PC-3 (cell line): ENCODE measurements at places on chromosomes 6 and 20. TPM values are rescaled to one million over a fixed set of nuclear protein-coding genes. Genes with fewer than 3 reads are reported as not detected.
A peak's percentile ranks its signal among the peaks of the same experiment; 100 is the strongest.

DNA sequence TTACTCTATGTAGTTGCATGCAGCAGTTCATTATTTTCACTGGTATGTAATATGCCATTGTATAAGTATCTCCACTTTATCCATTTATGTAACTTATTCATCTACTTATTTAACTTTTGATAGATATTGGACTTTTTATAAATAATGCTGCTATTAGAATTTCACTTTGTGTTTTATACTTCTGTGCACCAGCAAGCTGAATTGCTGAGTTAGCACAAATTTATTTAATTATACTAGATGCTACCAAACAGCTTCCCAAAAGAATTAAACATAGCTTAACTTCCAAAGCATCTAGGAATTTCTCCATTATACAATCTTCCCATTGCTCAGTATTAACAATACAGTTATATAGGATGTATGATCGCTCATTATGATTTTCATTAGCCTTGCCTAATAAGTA is 308.0 kb upstream of the FKBP1C start:
- no peak for DNase-seq

GRCh38 chr6:39453956-39454524 is 131.5 kb upstream of the KCNK16 start:
- DNase-seq: no peak

DNA sequence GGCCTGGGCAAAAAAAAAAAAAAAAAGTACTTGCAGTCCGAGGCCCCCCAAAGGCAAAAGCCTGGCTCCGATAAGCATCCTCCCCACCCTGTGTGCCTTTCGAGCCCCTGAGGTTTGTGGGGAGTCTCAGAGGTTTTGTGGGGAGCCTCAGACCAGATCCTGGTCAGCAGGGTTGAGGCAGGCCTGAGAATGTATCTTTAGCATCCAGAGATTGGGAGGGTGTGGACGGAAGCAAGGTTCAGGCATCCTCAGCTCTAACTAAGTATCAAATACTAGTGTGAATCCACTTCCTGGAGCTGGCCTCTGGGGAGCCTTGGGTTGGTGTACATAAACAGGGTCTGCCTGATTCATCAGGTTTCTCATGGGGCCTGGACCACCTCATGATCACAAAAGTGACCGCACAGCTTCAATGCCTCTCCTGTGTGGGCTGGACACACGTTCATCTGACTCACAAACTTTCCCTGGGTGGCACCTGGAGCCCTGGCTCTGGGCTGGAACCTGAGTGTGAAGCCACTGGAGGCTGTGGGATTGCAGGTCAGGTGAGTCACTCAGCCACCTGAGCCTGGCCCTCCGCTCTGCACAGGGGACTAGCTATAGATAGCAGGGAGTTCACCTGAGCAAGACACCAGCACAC is 24.4 kb downstream of the PCMTD2 start:
- peak; percentile 4 for DNase-seq

DNA sequence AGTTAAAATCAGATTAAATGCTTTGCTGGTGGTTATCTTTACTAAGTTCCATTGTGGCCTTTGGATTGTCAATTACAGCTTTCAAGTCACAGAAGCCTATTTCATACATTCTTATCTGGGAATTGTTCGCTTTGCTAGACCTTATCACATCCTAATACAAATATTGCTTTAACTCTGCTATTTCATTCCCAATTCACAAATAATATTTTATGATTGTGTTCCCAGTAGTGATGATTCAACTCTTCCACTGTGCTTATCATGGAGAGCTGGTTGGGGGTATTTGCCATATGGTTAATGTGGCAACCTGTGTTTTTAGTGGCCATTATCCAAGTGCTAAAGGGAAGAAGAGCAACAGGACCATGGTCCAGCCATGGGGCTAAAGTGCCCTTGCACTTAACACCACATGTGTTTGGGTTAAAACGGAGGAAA is 72.9 kb upstream of the GLP1R start:
- DNase-seq: peak; percentile 36

DNA sequence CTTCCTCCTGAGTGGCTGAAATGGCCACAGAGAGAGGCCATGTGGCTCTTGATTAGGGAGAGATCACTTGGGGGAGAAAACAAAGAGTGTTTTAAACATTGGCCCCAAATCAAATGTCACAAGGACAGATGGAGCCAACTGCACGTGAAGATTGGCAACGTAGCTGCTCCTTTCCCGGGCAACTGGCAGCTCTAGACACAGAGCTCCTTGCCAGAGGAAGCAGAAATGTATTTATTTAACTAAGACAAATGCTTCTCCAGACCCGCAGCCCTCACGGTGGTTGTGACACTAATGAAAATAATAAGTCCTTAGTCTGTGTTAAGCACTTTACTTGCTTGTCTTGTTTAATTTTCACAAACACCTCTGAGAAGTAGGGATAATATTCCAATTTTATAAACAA is 49.6 kb upstream of the DSN1 start:
- no peak for DNase-seq

- DNase-seq: no peak
These were observed 396.5 kb downstream of the RNGTT start for GRCh38 chr6:88566746-88567534.

GRCh38 chr20:40717343-40717865 is 28.4 kb upstream of the MAFB start:
- no peak for DNase-seq

DNA sequence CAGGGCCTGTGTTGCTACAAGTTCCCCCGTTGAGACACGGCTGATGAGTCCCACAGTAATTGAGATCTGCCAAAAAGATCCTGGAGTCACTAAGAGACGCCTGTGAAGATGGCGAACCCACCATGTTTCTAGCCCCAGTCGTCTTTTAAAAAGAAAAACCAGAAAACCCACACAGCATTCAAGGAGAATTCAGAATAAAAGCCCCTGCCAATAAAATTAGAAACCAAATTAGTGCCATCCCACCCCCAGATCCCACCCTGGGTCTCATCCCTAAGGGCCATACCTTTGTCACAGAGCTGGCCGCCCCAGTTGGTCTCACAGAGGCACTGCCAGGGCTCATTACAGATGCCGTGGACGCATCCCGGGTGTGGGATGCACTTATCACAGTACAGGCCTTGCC is 21.6 kb downstream of the JAG1 start:
- no peak for DNase-seq

GRCh38 chr6:129733290-129733689 is 23.3 kb upstream of the ARHGAP18 start:
- DNase-seq: peak; percentile 37

GPLD1 gene
- 1.3 and 3.9 TPM in 2 replicates for total RNA-seq

TXLNB gene
- total RNA-seq: 0.22 TPM in 1 of 2 replicates, not detected in the other
